ENCODE measurements at places on chromosomes 16 and 17.

DNA sequence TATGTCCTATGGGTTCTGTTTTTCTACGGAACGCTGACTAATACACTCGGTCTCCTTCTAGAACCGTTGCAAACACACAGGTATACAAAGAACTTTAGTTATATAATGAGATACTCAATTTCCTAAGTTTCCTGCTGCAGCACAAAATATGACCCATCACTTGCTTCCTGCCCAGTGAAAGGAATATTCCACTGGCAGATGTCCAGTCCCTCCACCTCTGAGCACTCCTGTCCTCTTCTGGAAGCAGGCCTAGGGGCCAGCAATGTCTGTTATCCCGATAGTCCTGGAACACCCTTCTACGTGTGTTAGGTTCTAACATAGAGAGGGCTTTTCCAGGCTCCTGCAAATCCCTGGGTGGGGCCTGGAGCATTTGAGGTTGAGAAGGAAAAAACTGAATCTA, 32.7 kb downstream of the ADAMTS18 start:
- no peak for DNase-seq

DNA sequence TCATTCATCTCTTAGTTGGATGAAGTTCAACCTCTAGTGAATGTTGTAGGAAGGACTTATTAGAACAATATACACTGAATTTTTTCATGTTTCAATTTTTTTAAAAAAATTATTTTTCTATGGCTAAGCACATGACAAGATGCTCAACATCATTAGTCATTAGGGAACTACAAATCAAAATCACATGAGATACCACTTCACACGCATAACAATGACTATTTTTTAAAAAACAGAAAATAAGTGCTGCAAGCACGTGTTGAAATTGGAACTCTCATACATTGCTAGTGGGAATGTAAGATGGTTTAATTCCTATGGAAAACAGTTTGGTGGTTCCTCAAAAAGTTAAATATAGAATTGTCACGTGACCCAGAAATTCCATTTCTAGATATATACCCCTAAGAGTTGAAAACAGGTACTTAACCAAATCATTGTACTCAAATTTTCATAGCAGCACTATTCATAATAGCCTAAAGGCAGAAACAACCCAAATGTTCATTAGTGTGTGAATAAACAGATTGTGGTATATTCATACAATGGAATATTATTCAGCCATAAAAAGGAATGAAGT, 85.2 kb upstream of the AKTIP start:
- DNase-seq = no peak

DNA sequence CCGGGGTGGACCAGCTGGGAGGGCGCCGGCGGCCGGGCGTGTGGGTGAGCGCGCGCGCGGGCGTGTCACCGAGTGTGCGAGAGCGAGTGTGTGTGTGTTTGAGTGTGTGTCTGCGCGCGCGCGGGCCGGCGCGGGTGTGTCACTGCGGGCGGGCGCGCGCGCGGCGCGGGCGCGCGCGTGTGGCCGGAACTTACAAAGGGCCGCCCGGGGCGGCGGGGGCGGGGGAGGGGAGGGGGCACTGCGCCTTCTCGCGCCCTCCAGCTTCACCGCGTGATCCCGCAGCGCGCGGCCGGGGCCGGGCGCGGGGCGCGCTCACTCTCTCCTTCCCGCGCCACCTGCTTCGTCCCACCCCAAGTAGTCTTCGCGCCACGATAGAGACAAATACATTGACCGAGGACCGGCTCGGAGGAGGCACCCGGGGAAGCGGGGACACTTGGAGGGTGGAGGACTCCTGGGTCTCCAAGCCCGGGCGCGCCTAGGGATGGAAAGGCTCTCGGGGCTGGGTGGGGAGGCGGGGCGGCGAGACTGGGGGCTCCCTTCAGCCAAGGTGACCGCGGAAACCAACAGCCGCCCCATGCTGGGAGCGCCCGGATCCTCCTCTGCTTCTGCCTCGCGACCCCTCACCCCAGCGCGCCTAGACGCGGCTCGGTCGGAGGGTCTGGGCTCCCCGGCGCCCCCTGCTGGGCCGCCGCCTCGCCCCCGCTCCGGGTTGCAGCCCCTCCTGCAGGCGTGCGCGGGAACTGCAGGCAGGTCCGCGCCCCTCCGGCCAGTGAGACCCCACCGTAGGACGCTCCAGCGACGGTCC, at the start of gene SRCIN1:
Gene SRCIN1, minus strand, starts transcription at position 112 of the 805 bp plus-strand sequence. CDS start 247 bp downstream, outside the sequence.
- peak; percentile 67 for DNase-seq

- DNase-seq = no peak
These were observed 6.5 kb downstream of the GCGR start for GRCh38 chr17:81810476-81810875.

DNA sequence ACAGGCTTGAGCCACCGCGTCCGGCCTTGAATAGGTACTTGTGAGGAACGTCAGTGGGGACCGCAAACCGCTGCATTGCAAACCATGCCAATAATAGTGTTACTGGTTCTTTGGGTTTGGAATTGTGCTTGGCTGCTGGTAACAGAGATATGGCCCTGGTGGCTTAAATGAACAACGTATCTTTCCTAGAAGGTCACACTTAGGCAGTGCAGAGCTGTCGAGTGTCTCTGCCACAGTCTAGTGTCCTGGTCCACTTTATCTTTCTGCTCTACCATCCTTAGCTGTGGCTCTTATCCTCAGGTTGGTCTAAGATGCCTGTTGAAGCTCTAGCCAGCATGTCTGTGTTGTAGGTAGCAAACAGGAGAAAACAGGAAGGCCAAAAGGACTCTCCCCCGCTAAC, 262.1 kb downstream of the SNX29 start:
- DNase-seq = no peak

- peak; percentile 85 for DNase-seq
These were observed 80.9 kb downstream of the ARHGAP23 start for GRCh38 chr17:38508954-38509771.

DNA sequence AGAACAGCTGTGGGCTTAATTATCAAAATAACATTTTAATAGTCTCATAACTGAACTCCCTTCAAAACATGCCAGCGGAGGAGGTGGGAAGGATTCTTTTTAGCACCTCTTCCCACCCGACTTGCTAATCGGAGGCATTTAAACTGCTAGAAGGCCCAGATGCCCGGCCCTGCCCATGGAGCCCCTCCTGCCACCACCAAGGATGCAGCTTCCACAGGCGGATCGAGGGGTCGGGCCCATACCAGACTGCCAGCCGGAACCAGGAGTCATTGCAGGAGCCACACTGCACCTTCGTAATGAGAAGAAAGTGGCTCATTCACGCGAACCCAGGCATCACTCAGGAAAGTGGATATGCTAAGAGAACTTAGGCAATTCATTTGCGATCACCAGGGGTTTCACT, 201.2 kb downstream of the C16orf78 start:
- DNase-seq = no peak

DNA sequence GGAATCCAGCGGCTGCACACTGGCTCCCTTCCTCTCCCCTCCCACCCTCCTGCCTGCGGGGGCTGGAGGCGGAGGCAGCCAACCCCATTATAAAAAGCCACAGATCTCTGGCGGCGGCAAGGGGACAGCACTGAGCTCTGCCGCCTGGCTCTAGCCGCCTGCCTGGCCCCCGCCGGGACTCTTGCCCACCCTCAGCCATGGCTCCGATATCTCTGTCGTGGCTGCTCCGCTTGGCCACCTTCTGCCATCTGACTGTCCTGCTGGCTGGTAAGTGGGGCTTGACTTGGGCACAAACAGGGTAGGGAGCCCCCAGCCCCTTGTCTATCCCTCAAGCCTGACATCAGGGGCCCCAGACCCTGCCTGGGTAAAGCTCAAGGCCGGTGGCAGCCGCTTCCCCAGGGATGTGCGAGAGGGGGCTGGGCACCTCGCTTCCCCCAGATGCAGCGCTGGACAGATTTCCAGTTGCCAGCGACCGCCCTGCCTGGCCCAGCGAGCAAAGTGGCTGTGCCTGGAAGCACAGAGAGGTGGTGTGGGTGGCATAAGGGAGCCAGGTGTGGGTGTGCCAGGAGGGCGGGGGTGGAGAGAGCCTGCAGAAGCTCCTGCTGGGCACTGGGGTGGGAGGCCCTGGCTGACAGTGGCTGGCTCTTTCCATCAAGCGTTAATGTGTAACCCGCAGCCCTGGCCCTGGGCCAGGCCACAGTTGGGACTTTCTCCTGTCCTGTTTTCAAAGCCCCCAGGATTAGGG, at the start of gene CX3CL1:
Gene CX3CL1, plus strand, starts transcription at position 119 of the 745 bp plus-strand sequence. Its CDS starts 79 bp downstream, at position 198.
- no peak for DNase-seq

DNA sequence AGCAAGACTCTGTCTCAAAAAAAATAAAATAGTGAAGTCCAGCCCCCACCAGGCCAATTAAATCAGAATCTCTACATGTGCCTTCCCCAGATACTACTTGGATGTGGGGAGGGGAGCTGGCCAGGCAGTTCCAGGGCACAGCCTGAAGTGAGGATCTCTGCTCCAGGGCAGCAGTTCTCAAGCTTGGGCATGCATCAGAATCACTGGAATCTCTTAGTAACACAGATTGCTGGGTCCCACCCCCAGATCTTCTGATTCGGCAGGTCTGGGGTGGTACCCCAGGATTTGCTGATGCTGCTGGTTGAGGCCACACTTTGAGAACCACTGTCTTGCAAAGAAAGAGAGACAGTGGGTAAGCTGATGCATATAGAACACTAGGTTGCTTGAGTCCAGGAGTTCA, 8.3 kb upstream of the CDH5 start:
- no peak for DNase-seq

DNA sequence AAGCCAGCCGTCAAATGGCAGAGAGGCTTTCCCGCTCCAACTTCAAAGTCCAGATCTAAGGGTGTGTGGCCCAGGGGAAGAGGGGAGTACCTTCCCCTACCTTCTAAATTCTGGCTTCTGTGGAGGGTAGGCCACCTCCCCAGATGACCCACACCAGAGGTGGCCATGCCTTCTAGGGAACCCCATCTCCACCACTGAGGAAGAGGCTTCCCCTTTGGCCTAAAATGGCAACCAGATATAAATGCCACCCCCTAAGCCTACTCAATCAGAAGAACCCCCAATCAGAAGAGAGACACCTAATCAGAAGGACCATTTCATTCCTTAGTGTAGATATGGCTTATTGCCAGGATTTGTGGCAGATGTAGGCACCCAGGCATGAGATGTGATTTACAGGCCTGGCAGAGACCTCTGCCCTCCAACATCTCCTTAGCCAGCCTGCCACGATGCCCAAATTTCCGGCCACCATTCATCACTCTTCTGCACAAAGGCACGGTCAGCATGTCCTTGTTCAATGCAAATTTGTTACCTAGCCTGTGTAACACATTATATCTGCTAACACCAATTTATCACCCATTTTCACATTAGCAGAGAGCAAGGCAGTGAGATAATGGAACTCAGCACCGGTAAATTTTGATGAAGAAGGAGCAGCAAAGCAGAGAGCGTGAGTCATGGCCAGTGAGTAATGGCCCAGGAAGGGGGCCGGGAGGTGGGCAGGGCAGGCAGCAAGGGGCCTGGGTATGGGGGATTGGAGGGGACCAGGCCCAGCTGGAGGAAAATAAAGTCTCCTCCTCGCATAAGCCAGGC, 1.2 kb upstream of the MGAT5B start:
- DNase-seq = no peak

Data from activated CD4-positive, alpha-beta T cell treated with anti-CD3 and anti-CD28 coated beads, Interleukin-2, amount 50 U/mL, for 48 hours (primary cell).